ENCODE measurements at places on chromosomes 13 and 19.

DNA sequence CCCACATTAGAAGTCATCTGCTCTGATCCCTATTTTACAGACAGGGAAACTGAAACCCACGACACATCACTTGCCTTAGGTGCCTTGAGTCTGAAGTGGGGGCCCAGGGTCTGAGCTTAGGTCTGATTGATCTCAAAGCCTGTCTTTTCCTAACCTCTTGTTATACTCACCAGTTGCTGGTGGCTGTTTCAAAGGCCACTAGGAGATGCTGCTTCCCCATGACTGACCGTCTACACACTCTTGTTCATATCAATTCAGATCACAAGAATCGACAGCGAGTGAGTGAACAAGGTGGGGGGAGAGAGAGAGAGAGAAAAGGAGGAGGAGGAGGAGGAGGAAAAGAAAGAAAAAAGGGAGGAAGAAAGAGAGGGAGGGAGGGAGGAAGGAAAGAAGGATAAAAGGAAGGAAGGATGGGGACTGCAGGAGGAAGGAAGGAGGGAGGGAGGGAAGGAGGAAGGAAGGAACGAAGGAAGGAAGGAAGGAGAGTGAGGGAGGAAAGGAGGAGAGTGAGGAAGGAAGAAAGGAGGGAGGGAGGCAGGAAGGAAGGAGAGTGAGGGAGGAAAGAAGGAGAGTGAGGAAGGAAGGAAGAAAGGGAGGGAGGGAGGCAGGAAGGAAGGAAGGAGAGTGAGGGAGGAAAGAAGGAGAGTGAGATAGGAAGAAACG lies 3.3 kb downstream of the OR10H1 start:
- no peak for DNase-seq

GRCh38 chr13:34868733-34869132 lies 73.3 kb upstream of the NBEA start:
- no peak for DNase-seq

DNA sequence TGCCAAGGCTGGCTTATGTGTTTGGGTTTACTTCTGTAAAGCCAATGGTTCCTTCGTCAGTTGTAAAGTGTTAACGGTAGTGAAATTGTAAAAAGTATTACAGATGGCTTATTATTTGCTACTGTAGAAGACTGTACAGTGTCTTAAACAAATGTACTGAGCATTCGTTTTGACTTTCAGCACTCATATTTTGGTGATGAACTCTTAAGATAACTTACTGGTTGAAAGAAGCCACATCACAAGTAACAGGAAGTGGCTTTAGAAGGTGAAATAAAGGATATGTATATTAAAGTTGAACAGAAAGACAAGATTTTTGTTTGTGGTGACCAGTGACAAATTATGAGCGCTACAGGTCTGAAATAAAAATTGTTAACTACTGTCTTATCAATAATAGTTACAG lies 64.2 kb downstream of the URI1 start:
- no peak for DNase-seq

GRCh38 chr13:97091196-97091595 lies 96.9 kb upstream of the OXGR1 start:
- DNase-seq: no peak

- DNase-seq: no peak
These were observed 3.0 kb downstream of the NFIX start for GRCh38 chr19:12997967-12998940.

DNA sequence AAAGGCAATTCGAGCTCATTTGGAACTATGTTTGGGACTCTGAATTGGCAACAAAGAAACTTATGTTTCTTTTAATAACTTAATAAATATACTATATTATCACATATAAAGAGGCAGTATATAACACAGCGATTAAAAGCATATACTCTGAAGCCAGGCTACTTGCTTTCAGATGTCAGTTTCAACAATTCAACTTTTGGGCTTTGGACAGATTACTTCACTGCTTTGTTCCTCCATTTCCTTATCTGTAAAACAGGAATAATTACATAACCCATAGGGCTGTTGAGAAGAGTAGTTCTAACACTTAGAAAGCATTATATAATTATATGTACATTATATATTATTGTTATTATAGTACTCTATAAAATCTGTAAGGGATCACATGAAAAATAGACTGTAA lies 107.2 kb downstream of the EDNRB start:
- DNase-seq: no peak

GRCh38 chr19:32101206-32101605 lies 244.2 kb upstream of the ZNF507 start:
- DNase-seq: no peak

DNA sequence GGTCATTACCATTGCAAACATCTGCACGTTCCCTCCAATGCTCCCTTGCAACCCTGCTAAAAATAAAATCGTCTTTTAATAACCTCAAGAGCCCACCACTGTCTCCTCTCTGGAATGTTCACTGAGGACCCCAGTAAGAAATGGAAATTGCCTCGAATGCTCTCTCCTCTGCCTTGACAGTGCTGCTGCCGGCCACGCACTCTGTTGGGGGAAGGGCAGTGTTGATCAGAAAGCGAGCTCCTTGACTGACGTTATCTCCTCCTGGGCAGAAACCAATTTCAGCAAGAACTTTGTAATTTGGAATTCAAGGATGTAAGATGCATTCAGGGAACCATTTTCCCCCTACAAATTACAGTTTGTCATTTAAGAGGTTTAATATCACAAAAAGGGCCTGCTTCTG lies 718.5 kb downstream of the UQCRFS1 start:
- no peak for DNase-seq

- no peak for DNase-seq
These were observed 3.7 kb upstream of the RYR1 start for GRCh38 chr19:38429811-38430156.

DNA sequence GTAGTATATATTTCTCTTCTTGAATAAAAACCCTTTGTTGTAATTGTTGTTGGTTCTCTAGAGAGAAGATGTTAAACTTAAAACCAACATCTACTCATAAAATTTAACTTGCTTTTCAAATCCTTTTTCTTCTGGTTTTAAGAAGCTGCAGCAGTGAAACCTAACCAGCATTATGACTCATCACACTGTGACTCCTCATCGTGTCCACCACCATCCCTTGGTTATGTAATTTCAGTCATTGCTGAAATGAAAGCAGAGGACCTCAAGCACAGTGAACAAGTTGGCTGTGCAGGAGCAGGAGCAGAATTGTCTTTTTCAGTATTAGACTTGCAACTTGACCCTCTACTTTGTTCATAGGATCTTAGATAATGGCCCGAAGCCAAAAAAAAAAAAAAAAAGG lies 64.9 kb upstream of the HTR2A start:
- DNase-seq: no peak

- no peak for DNase-seq
These were observed 1.5 kb downstream of the SBNO2 start for GRCh38 chr19:1172353-1173158.

DNA sequence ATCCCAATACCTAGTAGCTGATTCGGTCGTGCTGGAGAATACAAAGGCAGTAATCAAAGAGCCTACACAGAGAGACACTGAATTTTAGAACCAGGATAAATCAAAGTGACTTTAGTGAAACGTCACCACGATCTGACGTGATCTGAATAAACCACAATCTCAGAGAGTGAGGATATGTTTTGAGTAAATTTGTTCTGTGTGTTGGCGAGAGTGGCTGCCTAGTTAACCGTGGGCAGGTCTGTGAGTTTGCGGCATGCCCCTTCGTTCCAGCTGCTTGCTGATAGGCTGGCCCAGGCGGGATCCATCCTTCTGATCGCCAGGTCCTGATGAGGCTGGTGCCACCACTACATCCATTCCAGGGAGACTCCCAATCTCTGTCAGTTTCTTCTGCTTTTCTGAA lies 40.4 kb downstream of the LRCH1 start:
- DNase-seq: peak; percentile 36

DNA sequence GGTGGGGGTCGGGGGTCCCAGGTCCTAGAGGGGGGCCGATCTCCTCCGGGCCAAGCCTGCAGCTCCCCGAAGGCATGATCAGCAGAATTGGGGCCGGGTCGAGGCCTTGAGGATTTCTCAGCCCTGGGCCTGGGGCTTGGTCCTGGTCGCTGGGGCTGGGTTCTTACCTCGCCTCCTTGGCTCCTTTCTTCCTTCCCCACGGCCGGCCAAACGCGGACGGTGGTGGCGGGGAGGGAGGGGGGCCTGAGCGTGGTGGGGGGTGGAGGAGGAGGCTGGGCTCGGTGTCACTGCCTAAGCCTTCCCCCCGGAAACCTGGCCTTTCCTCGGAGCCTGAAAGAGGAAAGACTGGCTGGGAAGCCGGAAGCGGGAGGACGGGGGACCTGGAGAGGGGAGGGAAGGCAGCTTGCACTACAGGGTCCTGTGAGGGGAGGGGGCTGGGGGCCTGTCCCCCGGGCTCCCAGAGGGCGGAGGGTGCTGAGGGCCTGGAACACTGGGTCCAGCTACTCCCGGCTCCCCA lies at the start of gene ZNF579:
TSS of gene ZNF579 (minus strand) at position 221 of the 517 bp plus-strand sequence. CDS start 1,209 bp downstream, outside the sequence.
- DNase-seq: peak; percentile 84

- no peak for DNase-seq
These were observed 30.2 kb upstream of the HTR2A start for GRCh38 chr13:46926916-46927590.

DNA sequence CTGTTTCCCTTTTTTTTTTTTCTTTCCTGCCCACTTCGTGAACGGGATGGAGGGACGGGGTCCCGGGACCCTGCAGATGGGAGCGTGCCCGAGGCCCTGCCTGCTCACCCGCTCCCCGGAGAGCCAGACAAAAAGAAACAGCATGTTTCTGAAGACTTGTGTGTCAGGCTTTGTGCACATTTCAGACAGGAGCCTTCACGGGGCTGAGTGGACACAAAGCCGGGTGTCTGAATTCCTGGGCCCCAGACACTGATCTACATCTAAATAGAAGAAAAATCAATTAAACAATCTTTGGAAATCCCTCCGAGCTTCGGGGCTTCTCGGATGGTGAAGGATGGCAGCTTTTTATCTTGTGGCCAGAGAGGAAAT lies 4.2 kb downstream of the PGPEP1 start:
- DNase-seq: no peak

- no peak for DNase-seq
These were observed 18.1 kb downstream of the NALCN start for GRCh38 chr13:101398191-101398590.

DNA sequence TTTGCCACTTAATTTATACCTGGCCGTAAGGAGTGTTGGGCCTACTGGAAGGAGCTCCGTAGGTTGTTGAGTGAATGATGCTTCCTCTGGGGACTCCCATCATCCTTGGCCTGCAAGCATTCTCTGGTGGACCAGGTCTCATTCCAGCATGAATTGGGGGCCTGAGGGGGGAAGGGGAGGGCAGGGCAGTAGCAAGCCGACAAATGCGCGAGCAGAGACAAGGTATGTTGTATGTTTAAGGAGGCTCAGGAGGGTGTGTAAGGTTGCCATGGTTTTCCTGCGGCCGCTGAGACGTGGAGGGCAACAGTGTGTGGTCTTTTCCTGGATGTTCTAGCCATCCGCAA lies 749 bp downstream of the ZNF264 start:
- DNase-seq: no peak

DNA sequence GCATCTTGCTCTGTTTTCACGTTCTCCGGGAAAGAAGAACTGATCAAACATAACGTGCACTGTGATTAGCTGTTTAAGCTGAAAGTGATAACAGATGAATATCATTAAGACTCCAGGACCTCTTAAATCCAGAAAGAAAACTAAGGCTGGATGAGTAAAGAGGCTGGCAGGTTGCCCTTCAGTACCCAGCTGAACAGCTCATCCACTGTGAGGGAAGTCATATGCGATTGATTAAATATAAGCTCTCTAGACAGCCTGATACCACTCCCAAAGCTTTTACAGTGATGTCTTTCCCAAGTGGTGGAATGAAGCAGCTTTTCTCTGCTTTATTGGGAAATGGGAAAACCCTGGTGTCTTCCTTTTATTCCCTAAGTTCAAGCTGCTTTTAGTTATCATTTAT lies 116.9 kb downstream of the EFNB2 start:
- no peak for DNase-seq

- no peak for DNase-seq
These were observed 5.1 kb upstream of the COMP start for GRCh38 chr19:18796239-18796638.

GRCh38 chr19:16258440-16258903 lies 60.8 kb downstream of the AP1M1 start:
- no peak for DNase-seq

DNA sequence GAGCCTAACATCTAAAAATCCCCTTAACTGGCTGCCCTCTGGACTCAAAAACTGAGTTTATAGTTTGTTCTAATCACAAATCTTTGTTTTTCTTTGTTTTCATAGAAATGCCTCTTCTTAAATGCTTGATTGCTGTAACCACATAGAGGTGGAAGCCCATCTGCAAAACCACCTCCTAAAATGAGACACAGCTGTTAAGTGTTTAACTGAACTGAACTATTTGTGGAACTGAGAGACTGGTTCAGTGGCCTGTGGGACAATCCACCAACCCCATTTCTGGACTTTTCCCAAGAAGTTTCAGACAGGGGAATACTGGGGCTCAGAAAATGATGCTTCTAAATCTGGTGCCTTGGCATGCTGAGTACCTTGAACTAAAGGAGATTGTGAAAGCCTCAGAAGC lies 50.9 kb upstream of the TM9SF2 start:
- DNase-seq: no peak

DNA sequence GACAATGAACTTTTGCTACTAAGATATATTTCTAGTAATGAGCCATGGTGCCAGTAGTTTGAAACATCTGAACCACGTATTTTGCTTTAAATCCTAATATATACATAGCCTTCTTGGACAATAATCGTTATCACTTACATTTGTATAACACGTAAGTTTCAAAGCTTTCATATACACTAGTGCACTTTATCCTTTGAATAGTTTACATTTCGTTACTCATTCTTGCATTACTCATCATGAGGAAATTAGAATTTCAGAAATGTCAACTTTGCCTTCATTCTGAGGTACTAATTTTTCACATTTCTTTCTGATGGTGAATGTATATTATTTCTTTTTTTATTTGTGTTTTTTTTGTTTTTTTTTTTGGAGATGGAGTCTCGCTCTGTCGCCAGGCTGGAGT lies 5.8 kb downstream of the KBTBD7 start:
- no peak for DNase-seq

- DNase-seq: no peak
These were observed 14.9 kb downstream of the CDADC1 start for GRCh38 chr13:49262634-49263033.

DNA sequence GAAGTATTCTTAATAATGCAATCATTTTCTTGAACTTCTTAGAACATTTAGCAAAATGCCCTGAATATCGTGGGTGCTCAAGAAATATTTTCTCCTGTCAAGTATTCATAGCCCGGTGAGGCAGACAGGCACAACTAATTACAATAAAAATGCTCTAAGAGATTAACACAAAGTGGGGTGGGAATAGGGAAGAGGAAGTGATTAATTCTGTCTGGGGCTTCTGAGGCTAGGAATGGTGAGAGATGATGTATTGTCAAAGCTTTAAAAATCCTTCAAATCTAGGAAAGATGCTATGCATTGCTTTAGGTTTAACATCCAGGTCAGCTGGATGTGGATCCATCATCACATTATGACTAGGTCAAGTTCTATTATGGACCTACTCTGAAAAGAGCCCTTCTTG lies 66.9 kb upstream of the POSTN start:
- DNase-seq: no peak

DNA sequence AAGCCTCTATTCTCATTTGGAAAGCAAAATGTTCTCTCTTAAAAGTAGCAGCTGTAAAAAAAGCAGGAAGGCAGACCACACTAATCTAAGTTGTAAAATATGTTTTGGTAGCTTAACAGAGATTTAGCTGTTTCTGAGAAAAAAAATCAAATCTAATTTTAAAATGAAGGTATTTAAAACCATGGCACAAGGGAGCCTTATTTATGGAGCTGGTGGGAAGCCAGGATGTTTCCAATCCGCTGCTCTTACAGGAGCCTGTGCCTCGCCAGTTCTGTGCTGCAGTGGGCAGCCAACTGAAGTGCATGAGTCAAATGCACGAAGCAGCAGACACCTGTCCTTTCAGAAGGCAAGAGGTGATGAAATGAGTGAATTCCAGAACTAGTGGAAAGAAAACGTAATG lies 28.2 kb downstream of the GPC6 start:
- no peak for DNase-seq

All from stimulated activated CD4-positive, alpha-beta T cell treated with anti-CD3 and anti-CD28 coated beads, TNF-alpha, amount 100 ng/mL, for 24 hours (primary cell).